ENCODE measurements at places on chromosomes 16 and 17.

GRCh38 chr16:54503856-54504219 lies 217.3 kb upstream of the IRX3 start:
- no peak for DNase-seq

- no peak for DNase-seq
Measured at GRCh38 chr17:28573966-28574480, 2.7 kb downstream of the ALDOC start.

DNA sequence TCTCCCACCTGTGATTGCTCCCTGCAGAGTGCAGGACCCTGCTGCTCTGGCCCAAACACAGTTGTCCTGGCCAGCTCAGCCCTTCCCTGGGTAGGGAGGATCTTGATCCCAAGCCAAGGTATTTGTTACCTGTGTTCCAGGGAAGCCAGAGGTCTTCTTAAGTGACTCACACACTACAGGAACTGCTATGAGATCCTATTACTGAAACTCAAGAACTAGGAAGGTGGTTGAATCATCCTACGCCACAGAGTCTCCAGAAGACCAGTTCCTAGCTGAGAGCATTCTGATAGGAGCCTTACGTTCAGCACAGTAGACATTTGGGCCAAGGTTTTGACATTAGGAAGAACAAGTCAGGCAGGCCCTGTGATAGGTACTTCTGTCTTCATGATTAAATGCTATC lies 12.0 kb downstream of the CHST6 start:
- DNase-seq = no peak

- no peak for DNase-seq
Measured at GRCh38 chr16:84914273-84914672, 94.5 kb downstream of the CRISPLD2 start.

DNA sequence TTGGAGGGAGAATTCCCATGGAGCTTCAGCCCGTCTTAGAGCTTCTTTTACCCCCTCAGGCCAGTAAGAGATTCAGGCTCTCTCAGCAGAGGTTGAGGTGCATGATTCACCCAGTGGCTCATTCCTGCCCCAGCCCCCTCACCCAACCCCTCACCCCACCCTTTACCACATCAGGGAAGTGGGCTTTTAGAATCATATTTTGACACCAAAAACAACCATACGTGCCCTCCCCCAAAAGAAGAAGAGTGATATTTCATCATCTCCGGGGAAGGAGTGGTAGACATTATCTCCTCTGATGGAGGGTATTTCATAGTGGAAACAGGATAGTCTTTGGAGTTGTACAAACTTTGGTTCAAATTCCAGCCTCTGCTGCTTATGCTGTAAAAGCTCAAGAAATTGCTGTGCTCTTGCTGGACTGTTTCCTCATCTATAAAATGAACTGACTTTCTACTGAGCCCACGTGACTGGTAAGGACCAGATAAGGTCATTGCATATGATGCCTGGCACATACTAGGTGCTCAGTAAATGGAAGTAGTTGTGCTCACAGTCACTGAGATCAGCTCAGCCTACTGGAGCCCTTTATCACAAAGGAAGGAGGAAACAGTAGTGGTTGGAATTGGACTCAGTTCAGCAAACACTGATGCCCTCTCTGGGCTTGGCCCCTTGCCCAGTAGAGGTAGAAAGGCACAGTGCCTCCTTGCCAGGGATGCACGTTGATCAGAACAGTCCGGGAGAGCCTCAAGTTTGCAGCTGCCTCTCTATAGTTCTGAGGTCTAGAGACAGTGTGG lies 18.3 kb upstream of the CCL5 start:
- DNase-seq = peak; percentile 74

- DNase-seq = no peak
Measured at GRCh38 chr16:81624760-81625543, 154.1 kb upstream of the PLCG2 start.

DNA sequence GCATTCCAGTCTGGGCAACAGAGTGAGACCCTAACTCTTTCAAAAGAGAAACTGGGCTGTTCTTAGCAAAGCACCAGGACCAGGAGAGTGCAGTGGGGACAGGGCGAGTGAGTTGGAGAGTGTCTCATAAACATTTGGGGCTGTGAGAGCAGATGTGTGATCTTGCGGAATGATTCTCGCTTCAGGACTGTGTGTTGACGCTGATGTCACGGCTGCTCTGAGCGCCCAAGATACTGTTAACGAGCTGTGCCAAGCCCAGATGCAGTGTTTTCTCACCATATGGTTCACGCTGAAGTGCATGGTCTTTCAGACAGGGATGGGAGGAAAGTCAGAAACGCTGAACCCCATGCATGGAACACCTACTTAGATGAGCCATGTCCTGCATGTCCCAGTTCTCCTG lies 438.2 kb downstream of the HS3ST4 start:
- no peak for DNase-seq

DNA sequence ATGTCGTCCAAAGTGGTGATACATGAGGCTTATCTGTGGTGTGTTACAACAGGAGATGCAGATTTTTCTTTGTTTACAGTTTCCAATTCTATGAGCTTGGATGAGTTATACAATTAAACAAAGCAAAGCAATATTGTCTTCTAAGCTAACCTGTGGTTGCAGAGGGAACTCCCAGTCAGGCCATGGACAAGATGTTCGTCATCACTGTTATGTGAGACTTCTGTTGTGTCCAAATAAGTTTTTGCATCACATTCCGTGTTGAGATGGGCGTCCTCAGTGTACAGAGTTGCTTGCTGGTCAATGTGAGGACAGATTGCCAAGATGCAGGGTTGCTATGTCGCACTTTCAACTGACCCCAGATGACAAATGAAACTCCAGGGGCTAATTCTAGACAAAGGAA lies 189.3 kb downstream of the IRF8 start:
- DNase-seq = no peak

- DNase-seq = no peak
Measured at GRCh38 chr16:75296606-75297005, 45.2 kb upstream of the BCAR1 start.

DNA sequence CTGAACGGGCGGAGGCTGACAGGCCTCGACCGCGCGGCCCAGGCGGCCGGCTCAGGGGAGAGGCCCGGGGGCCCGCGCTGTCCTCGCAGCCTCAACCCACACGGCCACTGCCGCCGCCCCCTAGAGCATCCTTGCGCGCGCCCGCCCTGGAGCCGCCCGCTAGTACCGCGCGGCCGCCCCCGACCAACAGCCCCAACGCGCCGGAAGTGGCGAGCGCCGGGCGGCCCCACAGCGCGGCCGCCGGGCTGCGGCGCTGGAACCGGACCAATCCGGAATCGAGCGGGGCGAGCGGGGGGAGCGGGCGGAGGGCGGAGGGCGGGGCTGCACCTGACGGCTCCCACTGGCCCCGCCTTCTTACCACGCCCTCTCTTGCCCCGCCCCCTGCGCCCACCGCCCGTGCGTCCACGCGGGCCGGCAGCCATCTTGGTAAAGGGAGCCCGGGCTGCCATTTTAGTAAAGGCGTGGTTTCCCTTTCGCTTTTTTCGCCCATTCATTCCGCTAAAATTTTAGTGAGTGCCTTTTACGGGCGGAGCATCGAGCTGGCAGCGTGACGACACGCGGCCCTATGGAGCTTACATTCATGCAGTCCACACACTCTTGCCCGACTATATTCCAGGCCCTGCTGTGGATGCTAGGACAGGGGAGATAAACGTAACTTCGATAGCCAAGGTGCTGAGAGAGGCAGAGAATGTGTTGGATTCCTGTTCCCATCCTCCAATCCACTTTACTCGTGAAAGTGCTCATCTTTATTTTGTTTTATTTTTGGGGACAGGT lies at the start of gene XPO6:
Gene XPO6 (minus strand): TSS at position 208 of the 774 bp plus-strand sequence. CDS start 597 bp downstream, outside the sequence.
- DNase-seq = peak; percentile 98

- no peak for DNase-seq
Measured at GRCh38 chr17:4479340-4479981, 19.2 kb upstream of the SPNS2 start.

DNA sequence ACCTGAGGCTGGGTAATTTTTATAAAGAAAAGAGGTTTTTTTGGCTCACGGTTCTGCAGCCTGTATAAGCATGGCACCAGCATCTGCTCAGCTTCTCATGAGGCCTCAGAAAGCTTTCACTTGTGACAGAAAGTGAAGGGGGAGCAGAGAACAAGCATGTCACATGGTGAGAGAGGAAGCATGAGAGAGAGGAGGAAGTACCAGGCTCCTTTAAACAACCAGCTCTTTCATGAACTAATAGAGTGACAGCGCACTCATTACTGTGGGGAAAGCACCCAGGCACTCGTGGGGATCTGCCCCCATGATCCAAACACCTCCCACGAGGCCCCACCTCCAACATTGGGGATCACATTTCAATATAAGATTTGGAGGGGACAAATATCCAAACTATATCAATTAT lies 86.8 kb downstream of the USP32 start:
- peak; percentile 31 for DNase-seq

DNA sequence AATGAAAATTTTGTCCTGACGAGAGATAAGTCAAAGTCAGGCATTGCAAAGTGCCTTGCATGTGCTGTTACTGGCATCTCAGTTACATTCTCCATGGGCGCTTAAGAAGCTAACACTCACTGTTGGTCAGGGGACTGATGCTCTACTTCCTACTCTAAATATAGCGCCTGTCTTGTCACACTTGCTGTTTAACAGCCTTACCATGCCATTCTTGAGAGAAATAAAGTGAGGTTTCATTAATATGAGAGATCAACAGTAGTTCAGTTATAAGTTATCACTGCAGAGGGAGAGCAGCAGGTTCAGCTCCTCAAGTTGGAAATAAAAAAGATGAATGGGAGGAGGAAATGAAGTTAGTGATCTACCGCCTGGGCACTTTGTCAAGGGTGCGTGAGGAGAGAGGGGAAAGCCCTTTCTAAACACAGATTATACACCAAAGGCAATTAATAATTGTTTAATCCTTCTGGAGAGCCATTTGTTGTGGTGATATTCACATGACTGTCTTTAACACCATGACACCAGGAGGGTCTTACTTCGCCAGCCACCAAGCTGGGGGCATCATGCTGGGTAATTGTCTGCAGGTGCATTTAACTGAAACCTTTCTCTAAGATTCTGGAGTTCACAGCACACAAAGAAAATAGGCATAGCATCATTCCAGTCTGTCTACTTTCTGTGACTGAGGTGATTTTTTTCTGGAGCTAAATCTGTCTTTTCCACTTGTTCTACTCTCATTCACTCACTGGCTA lies 568.7 kb upstream of the HSBP1 start:
- DNase-seq = no peak

GRCh38 chr17:61928101-61928436 lies 287 bp upstream of the INTS2 start:
- DNase-seq = no peak

- DNase-seq = no peak
Measured at GRCh38 chr17:75084039-75084660, 3.6 kb upstream of the SLC16A5 start.

DNA sequence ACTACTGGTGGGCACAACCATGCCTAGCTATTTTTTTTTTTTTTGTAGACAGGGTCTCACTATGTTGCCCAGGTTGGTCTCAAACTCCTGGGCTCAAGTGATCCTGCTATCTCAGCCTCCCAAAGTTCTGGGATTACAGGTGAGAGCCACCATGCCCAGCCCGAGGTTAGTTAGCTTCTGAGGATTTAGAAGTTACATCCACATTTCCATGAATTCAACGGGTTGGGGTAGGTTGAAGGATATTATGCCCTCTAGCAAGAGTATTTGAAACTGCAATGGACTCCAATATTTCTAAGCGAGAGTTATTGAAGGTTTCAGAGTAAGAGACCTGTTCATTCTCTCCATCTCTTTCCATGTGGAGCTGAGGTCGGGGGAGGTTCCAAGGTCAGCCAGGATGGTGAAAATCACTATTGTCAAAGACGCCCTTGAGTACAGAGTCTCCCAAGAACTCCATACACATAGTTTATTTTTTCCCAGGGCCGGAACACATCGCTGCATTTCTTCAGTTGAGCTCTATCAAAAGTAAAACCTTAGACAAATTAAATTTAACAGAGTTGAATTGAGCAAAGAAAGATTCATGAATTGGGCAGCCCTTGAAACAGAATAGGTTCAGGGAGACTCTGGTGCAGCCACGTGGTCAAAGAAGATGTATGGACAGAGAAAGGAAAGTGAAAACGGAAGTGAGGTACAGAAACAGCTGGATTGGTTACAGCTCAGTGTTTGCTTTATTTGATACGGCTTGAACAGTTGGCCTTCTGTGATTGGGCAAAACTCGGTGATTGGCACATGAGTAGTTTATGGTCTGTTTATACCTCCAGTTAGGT lies 19.0 kb upstream of the ITPRIPL2 start:
- no peak for DNase-seq

- no peak for DNase-seq
Measured at GRCh38 chr17:35743626-35744328, 9.3 kb downstream of the GAS2L2 start.

DNA sequence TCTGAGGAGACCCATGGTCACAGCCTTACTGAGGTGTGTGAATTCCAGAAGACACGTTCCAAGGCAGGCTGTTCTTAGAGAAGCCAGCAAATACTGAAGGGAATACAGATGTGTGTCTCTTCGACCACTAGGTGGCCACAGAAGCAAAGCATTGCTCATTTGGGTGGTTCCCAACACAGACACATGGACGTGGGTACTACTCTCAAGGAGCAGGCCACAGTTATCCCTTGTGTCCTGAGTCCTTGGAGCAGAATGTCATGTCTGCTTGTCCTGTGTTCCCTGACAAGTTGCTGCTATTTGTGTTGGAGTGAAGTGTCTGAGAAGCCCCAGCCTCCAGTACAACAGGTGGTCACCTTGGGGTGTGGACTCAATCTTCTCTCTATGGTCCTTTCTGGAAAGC lies 30.3 kb downstream of the HMOX2 start:
- peak; percentile 77 for DNase-seq

- no peak for DNase-seq
Measured at GRCh38 chr17:73283841-73284282, 22.2 kb upstream of the CPSF4L start.

DNA sequence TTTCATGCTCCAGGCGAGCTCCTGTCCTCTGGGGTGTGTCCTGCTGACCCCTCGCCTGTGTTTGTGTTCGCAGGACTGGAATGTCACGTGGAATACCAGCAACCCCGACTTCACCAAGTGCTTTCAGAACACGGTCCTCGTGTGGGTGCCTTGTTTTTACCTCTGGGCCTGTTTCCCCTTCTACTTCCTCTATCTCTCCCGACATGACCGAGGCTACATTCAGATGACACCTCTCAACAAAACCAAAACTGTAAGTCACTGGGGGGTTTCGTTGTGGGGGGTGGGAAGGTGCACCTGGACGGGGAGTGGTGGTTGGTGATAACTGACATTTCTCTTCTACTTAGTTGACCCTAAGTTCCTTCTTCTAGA lies 58.3 kb downstream of the ABCC1 start:
- no peak for DNase-seq

GRCh38 chr16:88697831-88698615 lies 8.2 kb downstream of the RNF166 start:
- peak; percentile 25 for DNase-seq

Measured in CD4-positive, alpha-beta T cell treated with Interleukin-2 at 100 ng/mL for 4 hours (primary cell).